ENCODE measurements at places on chromosomes 1 and 21. TPM values are rescaled to one million over a fixed set of nuclear protein-coding genes. Genes with fewer than 3 reads are reported as not detected.

Gene OR2T29
- polyA plus RNA-seq = not detected

Gene BCAN
- 0.12 TPM for polyA plus RNA-seq

Gene SLC6A17
- polyA plus RNA-seq = under 0.01 TPM

Gene ZNF695
- polyA plus RNA-seq = 1.2 TPM

Gene IL20
- not detected for polyA plus RNA-seq

Gene VHLL
- polyA plus RNA-seq = not detected

Gene RUNX3
- 3.7 TPM for polyA plus RNA-seq

Gene B3GALT2
- under 0.01 TPM for polyA plus RNA-seq

Gene TTC39A
- polyA plus RNA-seq = 65.5 TPM

Gene SFN
- polyA plus RNA-seq = 212 TPM

Gene FCRL2
- polyA plus RNA-seq = 0.60 TPM
